AG10803 (cell line): ENCODE measurements at places on chromosomes 12 and 14.

DNA sequence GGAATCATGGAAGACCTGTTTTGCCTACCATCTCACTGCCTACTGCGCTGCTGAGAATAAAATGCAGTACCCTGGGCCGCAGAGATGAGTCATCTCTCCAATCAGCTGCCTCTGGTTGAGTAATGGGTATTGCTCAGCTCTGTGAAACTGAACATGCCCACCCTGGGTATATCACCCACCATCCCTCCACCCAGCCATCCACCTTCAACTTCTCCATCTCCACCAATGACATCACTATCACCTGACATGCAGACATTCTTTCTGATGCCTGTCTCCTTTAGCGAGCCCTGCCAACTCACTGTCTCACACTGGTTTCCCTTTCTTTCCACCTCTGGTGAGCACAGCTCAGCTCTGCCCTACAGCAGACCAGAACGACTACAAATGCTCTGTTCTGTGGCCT lies 33.6 kb downstream of the E2F7 start:
- peak; percentile 25 for DNase-seq

GRCh38 chr14:40197344-40197743 lies 765.1 kb upstream of the FBXO33 start:
- no peak for DNase-seq

- DNase-seq: peak; percentile 34
Measured at GRCh38 chr12:22230280-22230794, 104.2 kb downstream of the ST8SIA1 start.

GRCh38 chr12:76282744-76283143 lies 65.5 kb downstream of the BBS10 start:
- DNase-seq: no peak

GRCh38 chr12:60152756-60153155 lies 556.9 kb downstream of the SLC16A7 start:
- no peak for DNase-seq

DNA sequence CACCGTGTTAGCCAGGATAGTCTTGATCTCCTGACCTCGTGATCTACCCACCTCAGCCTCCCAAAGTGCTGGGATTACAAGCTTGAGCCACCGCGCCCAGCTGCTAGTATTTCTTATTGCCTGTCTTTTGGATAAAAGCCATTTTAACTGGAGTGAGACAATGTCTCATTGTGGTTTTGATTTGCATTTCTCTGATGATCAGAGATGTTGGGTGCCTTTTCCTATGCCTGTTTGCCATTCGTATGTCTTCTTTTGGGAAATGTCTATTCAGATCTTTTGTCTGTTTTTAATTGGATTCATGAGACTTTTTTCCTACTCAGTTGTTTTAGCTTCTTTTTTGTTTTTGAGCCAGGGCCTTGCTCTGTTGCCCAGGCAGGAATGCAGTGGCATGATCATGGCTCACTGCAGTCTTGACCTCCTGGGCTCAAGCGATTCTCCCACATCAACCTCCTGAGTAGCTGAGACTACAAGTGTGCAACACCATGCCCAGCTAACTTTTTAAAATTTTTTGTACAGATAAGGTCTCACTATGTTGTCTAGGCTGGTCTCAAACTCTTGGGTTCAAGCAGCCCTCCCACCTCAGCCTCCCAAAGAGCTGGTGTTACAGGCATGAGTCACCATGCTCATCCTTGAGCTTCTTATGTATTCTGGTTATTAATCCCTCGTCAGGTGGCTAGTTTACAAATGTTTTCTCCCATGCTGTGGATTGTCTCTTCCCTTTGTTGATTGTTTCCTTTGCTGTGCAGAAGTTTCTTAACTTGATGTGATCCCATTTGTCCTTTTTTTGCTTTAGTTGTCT lies 65.9 kb downstream of the ACACB start:
- peak; percentile 56 for DNase-seq

DNA sequence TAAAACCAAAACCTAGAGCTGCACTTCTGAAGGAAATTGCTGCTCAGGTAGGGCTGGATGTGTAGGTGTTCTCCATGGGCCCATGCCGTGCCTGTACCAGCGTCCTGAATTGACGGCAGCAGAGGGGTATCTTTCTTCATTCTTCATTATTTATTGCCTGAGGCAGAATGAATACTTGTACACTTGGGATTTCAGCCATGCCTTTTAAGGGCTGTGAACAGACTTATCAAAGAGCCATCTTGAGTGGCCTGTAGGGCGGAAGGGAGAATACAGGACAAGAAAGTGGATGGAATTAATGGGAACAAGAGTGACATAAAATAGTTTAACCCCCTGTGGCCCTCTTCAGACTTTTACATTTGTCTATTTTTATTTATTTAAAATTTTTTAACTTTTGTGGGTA lies 61.4 kb downstream of the RASSF3 start:
- no peak for DNase-seq
